ENCODE measurements at places on chromosomes 5 and 9. TPM values are rescaled to one million over a fixed set of nuclear protein-coding genes. Genes with fewer than 3 reads are reported as not detected.

EDIL3 gene
- total RNA-seq, result 227 TPM

OCLN gene
- total RNA-seq, result 2.9 TPM

PCA3 gene
- total RNA-seq, result not detected

MOB3B gene
- 0.10 TPM for total RNA-seq

C5orf52 gene
- not detected for total RNA-seq

NMUR2 gene
- not detected for total RNA-seq

- no peak for DNase-seq
Observed at GRCh38 chr9:131656356-131657036, 83.4 kb downstream of the RAPGEF1 start.

DNA sequence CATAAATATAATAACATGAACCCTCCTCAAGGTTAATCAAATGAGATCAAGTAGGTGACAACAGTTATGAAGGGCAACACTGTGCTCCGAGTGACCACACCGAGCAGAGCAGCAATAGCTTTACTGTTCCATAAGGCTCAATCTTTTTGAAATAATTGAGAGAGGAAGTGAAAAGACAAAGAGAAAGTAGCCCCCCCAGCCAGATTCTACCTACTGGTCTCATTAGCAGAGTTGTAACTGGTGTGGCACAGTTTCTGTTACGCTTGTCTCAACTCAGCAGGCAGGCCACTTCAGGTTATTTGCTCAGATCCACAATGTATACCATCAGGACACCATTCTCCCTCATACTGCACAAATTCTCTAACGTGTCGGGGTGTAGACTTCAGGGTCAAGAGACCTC is 14.0 kb downstream of the PRUNE2 start:
- no peak for DNase-seq

GRCh38 chr9:32828861-32829260 is 45.5 kb downstream of the TMEM215 start:
- no peak for DNase-seq

DNA sequence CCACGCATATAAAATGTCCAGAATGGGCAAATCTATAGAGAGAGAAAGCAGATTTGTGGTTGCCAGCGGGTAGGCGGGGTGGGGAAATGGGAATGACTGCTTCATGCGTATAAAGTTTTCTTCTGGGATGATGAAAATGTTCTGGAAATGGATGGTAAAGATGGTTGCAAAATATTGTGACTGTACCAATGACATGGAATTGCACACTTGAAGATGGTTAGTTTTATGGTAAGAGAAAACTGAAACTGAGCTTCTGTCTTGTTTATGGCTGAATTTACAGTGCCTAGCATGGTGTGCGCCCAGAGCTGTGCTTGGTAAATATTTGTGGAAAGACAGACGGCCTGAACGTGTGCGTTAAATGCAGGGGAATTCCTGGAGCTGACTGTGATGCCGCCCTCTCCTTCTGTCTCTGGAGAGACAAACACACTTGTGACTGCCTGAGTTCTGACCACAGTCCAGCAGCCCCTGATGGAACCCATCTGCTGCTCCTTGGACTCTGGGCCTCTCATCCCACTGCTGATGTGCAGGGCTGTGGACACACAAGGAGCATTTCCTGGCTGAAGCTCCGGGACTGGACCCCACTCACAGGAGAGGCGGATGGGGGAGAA is 8.6 kb upstream of the PTGES start:
- DNase-seq, result no peak

- DNase-seq, result no peak
Observed at GRCh38 chr5:81317536-81317935, 16.1 kb downstream of the ZCCHC9 start.
